H4 (cell line): ENCODE measurements at places on chromosomes 7 and 10.
A peak's percentile ranks its signal among the peaks of the same experiment; 100 is the strongest.

DNA sequence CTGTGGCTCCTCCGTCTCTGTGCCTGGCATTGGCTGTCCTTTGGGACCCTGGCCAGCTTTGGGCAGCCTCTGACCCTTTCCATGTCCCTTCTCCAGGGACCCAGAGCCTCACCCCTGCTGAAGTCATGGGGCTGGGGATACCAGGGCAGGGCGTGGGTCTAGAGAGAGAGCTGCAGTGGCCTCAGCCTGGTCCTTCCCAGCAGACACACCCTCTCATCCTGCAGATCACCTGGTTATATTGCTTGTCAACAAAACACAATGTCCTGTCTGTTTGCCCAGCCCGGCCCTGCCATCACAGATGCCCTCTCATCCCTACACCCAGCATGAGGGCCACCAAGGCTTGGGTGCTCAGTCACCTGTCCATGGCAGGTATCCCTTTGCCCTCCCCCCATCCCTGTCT is 1.8 kb downstream of the MUC17 start:
- DNase-seq = no peak

GRCh38 chr10:15515202-15515601 is 144.1 kb upstream of the FAM171A1 start:
- DNase-seq = no peak

GRCh38 chr7:148623586-148624282 is 33.2 kb downstream of the C7orf33 start:
- DNase-seq = peak; percentile 87

- no peak for DNase-seq
Measured at GRCh38 chr10:30756151-30756550, 126.6 kb upstream of the LYZL2 start.

- no peak for DNase-seq
Measured at GRCh38 chr10:30433306-30433729, 666 bp upstream of the MAP3K8 start.

DNA sequence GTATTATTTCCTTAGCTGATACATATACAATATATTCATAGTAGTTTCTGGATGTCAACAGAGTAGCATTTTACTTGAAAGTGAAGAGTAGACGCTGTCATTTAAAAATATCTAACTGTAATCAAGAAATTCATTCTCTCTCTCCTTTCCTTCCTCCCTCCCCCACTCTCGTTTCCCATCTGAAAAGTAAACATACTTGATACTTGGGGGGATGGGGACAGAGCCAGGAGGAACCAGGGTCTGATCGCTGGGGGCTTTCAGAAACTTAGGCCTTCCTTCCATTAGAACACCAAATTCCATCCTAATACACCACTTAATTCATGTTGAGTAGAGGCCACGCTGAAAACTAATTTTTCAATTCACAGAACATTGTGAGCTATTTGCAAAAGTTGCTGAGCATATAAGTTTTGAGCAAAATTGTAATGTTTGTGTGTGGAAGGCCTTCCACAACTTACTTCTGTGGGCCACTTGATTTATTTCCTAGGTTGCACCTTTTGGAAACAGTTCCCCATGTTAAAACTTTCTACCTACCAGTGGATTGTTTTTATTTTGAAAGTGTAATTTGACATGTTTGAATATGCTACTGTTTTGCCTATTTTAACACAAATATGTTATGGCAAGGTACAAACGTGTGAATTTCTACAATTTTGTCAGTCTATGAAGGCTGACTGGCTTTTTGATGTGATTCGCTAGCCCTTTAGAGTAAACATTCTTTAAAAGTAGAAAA is 35.2 kb downstream of the CNPY1 start:
- DNase-seq = no peak

- DNase-seq = peak; percentile 48
Measured at GRCh38 chr7:132557489-132558044, 18.7 kb downstream of the PLXNA4 start.

- no peak for DNase-seq
Measured at GRCh38 chr10:22332116-22332692, 11.3 kb downstream of the BMI1 start.

DNA sequence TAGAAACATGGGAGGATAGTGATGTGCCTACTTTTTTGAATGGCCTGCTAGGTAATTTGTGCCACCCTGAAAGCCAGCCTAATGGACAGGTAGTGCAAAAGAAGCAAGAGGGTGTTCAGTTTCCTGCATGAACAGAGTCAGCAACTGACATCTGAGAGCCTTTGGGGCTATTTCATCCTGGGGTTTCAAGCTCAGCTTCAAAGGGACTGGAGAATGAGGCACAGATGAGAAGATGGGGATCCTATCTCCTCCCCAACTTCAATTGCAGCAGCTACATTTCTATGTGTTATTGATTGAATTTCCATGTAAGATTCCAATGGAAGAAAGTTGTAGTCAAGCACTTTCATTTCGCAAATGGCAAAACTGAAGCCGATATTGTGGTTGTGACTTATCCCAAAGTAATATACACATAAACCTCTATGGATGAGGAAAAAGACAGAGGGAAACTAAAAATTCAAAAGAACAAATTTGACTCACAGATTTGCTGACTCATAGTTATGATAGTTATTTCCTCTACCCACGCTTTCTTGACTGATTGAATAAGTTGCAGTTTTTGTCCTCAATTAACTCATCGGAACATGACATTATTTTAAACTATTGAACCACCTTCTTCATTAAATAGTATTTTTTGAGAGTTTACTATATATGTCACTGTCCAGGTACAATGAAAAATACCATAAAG is 42.6 kb upstream of the NRP1 start:
- no peak for DNase-seq

GRCh38 chr10:19245889-19246752 is 197.5 kb downstream of the MALRD1 start:
- no peak for DNase-seq
